ENCODE measurements at places on chromosomes 1 and 21.

GRCh38 chr1:101216623-101217022 is 20.2 kb upstream of the S1PR1 start:
- no peaks in the 10 kb centered on the region for H3K27me3 ChIP-seq
- DNase-seq = no peak
- H3K27ac ChIP-seq = no peak overlapping the region
- no peak overlapping the region for H3K4me3 ChIP-seq

GRCh38 chr1:208604295-208604694 is 360.1 kb upstream of the PLXNA2 start:
- no peaks in the 10 kb centered on the region for H3K36me3 ChIP-seq
- H3K27me3 ChIP-seq = peaks cover 4% of the 10 kb centered on the region
- H3K27ac ChIP-seq = peak overlapping the region; percentile 4
- DNase-seq = no peak
- peaks cover 8% of the 10 kb centered on the region for H3K4me1 ChIP-seq
- H3K4me3 ChIP-seq = no peak overlapping the region

DNA sequence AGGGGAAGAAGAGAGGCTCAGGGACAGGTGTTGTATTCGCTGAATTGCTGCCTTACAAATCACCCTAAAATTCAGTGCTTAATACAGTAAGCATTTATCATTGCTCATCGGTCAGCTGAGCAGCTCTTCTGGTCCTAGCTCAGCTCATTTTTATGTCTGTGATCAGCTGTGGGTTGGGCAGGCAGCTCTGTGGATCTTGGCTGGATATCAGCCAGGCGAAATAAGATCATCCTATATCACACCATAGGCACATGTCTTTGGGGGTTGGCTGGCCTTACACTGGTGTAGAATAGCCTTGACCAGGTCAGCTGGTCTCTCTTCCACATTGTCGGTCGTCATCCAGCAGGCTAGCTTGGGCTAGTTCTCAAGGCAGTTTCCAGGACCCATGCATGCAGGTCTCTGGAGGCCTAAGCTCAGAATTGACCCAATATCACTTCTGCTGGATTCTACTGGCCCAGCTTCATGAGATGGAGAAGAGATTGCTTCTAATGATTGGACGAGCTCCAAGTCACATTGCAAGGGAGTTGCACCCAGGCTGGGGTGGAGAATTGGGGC is 448.6 kb downstream of the KIF26B start:
- no peak overlapping the region for H3K27ac ChIP-seq
- no peak overlapping the region for H3K4me3 ChIP-seq
- no peak for DNase-seq
- H3K27me3 ChIP-seq = peaks cover 2% of the 10 kb centered on the region
- H3K4me1 ChIP-seq = no peaks in the 10 kb centered on the region
- no peaks in the 10 kb centered on the region for H3K36me3 ChIP-seq

DNA sequence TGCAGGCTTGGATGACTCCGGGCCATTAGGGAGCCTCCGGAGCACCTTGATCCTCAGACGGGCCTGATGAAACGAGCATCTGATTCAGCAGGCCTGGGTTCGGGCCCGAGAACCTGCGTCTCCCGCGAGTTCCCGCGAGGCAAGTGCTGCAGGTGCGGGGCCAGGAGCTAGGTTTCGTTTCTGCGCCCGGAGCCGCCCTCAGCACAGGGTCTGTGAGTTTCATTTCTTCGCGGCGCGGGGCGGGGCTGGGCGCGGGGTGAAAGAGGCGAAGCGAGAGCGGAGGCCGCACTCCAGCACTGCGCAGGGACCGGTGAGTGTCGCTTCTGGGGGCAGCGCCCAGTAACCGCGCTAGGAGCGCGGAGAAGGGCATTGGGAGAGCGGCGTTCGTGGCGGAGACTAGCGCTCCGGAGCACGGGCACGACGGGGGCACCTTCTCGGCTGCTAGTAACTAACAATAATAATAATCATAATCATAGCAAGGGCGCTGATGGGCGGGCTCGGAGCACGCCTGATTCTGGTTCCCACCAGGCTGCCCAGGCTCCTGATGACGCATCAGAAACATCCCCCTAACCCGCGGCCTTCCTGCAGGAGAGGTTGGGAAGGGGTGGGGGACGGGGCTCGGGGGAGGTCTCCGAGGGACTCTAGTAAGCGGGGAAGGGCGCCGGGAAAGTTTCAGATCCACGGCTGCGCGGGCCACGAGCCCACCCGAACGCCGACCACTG is at the start of gene MX1:
Gene MX1, plus strand, starts transcription at position 286 of the 722 bp plus-strand sequence. CDS start 5,832 bp downstream, outside the sequence.
- peaks cover 29% of the 10 kb centered on the region for H3K36me3 ChIP-seq
- peak within 1 kb of the TSS; percentile 96 for H3K27ac ChIP-seq
- peak within 1 kb of the TSS; percentile 96 for H3K4me3 ChIP-seq
- H3K27me3 ChIP-seq = no peaks in the 10 kb centered on the region

- no peaks in the 10 kb centered on the region for H3K36me3 ChIP-seq
- no peak overlapping the region for H3K4me3 ChIP-seq
- H3K27me3 ChIP-seq = no peaks in the 10 kb centered on the region
- H3K4me1 ChIP-seq = no peaks in the 10 kb centered on the region
These were observed 198.1 kb upstream of the TMEM51 start for GRCh38 chr1:14955402-14955801.

GRCh38 chr1:33271666-33272505 is 15.6 kb downstream of the ZNF362 start:
- no peak overlapping the region for H3K4me3 ChIP-seq
- H3K27ac ChIP-seq = no peak overlapping the region
- DNase-seq = no peak
- H3K27me3 ChIP-seq = no peaks in the 10 kb centered on the region
- peaks cover 14% of the 10 kb centered on the region for H3K4me1 ChIP-seq

DNA sequence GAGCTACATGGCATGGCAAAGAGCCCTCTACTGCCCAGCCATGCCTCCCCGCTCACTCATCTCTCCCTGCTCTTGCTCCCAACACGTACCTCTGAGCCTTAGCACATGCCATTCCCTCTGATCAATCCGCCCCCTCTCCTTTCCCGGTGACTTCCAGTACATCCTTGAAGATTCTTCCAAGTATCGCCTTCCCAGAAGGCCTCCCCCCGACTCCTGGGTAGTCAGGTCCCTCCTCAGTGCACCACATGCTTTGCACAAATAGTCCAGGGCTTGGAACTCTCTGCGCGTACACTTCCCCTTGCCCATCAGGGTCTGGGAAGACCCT is 77.0 kb upstream of the IFFO2 start:
- peaks cover 10% of the 10 kb centered on the region for H3K27me3 ChIP-seq
- H3K4me1 ChIP-seq = no peaks in the 10 kb centered on the region
- H3K27ac ChIP-seq = peak overlapping the region; percentile 1
- no peak overlapping the region for H3K4me3 ChIP-seq
- DNase-seq = no peak

All from activated T-helper 1 cell treated with anti-CD3 and anti-CD28 coated beads, Interleukin-12 subunit alpha, Interleukin-12 subunit beta, Interleukin-2, Interleukin-4 antibody, amounts not matched to agents 30 ng/mL and 10 ng/mL and 1 ng/mL, durations not matched to agents 14 hours and 24 hours and 36 hours (primary cell).